Stimulated activated CD8-positive, alpha-beta memory T cell treated with anti-CD3 and anti-CD28 coated beads, Interleukin-15, amount 100 ng/mL, for 1 hour (primary cell): ENCODE measurements at places on chromosomes 3 and 15.

- DNase-seq, result no peak
Observed at GRCh38 chr3:186180151-186180550, 71.3 kb upstream of the ETV5 start.

DNA sequence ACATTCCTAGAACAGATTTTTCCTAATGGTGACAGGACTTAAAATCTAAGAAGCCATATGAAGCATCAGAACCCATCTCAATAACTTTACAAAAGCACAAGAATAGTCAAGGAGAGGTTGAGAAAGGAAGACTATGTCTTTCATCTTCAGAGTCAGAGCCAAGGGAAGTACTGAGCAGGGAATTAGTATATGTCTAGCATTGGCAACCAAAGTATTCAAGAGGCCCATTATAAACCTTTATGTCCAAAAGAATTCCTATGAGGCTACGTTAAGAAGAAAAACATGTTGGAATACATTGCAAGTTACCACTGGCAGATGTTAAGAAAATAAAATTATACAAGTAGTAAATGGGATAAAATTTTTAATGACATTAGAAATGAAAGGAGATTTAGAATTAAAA is 150.5 kb downstream of the MAGI1 start:
- DNase-seq, result no peak

GRCh38 chr3:175041369-175041768 is 182.2 kb downstream of the NAALADL2 start:
- no peak for DNase-seq

DNA sequence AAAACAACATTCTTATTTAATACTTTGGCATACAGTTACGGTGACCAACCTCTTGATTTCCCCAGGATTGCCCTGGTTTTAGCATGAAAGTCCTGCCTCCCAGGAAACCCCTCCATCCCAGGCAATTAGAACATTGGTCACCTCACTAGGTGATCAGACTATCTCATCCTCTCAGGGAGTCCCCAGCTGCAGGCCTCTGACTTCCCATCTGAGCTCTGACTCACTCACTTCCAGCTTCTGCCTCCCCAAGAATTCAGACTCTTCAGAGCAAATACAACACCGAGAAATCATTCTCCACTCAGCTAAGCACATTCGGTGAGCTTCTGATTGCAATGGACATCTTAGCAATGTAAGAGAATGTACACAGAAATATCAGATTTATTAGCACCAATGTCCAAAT is 92.4 kb upstream of the HES1 start:
- DNase-seq, result no peak

DNA sequence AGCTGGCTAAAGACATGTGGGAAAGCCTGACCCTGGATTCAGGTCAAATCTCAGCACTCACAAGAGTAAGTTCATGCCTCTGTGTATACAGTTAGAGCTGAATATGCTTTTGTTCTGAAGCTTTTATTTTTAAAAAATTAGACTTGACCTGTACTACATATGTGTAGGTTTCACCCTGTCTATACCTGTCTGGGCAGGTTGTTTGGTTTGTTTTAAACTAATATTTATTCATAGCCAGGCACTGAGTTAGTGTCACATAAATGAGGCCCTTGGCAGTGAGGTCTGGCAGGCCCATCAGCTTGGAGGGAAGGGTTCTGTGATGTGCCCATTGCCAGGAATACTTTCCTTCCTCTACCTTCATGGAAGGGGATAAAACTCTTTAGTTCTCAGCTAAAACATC is 1.9 kb downstream of the DNAJA4 start:
- no peak for DNase-seq

GRCh38 chr15:94205366-94205765 is 26.0 kb upstream of the MCTP2 start:
- no peak for DNase-seq

DNA sequence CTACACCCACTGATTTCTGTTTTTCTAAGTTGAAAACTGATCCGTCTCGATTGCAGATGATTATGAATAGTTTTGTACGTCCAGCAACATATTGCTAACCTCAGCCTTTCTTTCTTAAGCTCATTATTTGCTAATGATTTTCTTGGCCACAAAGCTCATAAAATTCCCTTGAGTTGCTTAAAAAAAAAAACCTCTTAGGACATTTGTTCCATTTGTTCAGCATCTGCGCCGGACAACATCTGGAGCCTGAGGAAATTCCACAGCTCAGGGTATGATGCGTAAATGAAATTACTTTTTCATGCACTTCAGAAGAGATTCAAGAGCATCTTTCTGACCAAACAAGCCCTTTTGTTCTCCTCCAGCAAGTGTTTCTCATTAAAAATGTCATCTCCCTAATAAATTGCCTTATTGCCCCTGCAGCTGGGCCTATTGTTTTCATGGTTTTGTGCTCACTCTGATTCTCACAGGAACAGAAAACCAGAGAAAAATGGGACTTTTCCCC is 249.1 kb upstream of the MCTP2 start:
- no peak for DNase-seq

- no peak for DNase-seq
Observed at GRCh38 chr3:35932995-35933394, 293.7 kb downstream of the ARPP21 start.

DNA sequence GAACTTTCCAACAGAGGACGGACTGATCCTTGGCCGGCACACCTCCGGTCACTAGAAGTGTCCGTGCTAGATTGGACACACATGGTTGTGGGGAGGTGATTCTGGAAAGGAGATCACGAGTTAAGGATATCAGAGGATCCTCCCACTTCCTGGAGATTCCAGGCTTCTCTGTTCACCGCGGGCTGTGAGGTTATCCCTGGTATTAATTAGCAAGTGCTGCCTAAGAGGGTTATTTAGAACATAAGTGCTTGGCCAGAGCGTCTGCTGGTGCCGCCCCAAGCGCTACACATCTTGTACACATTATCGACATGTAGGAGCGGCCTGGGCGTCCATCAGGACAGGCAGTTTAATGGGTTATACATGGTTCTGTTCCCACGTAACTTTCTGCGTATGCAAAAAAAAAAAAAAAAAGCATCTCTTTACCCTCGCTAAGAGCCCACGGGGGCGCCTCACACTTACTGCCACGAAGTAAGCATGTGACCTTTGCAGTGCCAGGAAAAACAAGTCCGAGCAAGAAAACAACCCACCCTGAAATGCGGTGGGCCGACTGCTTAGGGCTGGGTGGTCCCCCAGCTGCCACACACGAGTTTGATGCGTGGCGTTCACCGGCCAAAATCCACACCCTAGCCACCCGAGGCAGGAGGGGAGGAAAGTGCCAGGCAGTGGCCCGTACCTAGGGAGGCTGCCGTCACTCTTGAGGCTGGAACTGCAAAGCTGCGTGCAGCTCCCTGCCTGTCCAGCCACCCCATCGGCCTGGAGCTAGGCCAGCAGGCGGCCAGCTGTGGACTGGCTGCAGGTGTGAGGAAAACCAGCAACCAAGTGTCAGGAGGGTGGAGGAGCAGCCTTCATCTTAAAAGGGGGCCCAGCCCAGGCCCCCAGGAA is 78.0 kb downstream of the CPN2 start:
- no peak for DNase-seq

DNA sequence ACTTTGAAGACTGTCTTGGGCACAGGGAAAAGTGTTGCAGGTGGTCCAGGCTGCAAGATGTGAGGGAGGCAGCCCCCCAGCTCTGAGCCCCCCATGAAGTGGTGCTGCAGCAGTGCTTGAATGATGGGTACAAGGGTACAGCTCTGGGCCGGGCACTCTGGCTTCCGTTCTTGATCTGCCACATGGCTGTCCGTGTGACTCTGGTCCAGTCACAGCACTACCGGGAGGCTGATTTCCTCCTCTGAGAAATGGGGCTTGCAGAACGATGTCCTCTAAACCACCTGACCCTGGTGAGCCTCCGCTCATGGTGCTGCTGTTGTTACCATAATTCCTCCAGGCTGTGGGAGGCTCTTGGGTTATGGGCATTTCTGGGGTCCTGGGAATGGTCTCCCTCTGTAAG is 75.1 kb downstream of the FBLN2 start:
- DNase-seq, result no peak

DNA sequence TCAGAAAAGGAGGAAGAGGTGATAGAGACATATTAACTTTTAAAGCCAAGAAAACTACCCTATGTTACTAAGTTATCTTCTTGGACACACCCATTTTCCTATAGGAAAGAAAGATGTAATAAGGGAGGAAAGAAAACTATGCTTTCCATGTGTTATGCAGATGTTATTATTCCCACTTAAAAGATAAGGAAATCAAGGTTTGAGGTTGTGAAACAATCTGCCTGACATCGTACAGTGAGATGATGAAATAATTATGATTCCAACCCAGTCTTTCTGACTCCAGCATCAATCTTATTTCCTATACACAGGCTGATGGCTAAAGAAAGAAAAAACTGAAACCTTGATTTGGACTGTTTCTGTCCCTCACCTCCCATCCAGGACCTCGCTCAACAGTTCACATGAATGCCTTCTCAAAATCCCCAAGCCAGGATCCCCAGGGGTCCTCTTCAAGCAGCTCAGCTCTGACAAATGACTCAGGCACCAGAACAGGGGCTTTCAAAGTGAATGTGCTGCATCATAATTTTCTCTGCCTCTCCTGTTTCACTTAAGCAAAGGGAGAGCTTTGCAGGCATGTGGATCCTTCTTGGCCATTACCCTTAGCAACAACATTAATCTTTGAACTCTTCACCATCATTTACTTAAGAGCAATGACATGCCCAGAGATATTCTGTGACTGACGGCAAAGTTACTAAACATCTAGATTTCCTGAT is 12.4 kb upstream of the EID1 start:
- no peak for DNase-seq

DNA sequence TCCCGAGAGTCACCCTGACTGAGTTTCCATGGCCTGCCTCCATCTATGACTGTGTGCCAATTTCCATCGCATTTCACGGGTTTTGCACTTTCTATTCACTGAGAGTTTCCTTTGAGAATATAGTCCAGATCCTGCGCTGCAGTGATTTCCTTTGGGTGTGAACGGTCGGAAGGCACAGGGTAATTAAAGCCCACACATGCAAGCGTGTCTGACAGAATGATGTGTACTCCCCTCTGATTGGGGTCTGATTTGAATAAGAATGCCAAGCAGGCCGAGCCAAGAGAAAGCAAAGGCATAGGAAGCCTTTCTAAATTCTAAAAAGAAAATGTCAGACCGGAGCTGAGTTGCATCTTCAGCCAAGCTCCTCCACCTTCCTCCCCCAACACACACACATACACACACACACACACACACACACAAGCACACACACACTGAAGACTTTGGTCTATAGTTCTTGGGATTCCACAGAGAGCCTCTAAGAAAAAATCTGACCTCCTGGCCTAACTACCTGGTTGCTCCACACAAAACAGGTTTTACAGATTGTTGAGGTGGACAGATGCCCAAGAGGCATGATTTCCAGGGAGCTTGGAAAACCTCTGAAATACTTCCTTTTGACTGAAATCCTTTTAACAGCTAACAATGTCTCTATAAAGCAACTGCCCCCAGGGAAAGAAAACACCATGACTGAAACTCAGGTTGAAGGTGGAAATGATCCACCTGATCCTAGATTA is 59.7 kb upstream of the LRRN1 start:
- no peak for DNase-seq

DNA sequence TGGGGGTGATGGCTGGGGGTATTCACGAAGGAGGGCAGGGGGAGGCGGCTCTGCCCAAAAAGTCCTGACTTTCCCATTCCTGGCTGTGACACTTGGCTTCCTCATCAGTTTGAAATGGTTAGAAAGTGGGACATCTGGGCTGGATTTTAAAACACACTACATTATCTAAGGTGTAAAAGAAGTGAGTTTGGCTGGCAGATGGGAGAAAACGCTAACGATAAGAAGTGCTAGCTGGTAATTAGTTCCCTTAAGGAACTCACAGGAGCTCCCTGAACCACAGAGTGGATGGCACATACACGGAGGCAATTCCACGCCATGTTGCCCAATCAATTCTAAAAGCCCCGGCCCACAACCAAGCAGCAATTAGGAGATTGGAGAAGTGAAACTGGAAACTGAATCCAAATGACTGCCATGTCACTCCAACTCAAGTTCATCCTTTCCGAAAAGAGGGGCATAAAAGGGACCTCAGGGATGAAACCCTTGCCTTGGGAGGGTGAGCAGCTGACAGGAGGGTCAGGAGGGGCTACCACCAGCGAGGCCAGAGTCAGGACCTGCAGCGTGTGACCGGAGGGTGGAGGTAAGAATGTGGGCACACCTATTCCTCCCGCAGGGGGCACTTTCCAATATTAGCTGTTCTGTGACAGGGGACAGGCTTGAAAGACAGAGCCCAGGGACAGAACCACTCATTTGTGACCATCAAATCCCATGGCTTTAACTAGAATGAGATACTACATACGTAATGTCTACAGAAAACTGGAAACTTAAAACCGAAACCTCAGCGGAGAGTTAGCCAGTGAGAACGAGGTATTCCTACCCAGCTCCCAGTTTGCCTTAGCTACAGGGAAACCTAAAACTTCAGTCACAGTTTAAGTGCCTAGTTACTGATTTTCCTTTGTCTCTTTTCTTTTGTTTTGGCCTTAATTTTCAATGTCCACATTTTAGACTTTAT is 95.3 kb upstream of the OXTR start:
- no peak for DNase-seq

DNA sequence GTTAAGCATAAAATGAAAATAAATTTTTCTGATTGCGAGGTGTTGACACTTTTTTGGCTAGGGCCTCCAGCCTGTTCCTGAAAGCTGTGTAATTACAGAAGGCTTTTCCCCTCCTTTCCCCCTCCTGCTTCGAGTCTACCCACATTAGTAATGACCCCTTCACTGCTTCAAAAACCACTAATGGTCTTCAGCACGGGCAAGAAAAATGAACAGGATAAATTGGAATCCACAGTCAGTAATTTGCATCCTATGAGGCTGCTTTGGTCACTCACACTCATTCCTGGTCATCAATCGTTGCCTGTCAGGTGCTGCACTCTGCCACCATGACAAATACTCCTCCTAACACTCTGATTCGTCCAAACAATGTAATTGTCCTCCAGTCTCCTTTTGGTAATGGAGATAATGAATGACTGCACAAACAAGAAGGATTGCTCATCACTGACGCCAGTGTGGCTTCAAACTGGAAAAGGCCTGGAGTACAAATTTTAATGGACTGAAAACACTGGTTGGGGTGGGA is 148.6 kb downstream of the MEIS2 start:
- no peak for DNase-seq

- no peak for DNase-seq
Observed at GRCh38 chr15:95368755-95369601, 961.5 kb upstream of the NR2F2 start.

DNA sequence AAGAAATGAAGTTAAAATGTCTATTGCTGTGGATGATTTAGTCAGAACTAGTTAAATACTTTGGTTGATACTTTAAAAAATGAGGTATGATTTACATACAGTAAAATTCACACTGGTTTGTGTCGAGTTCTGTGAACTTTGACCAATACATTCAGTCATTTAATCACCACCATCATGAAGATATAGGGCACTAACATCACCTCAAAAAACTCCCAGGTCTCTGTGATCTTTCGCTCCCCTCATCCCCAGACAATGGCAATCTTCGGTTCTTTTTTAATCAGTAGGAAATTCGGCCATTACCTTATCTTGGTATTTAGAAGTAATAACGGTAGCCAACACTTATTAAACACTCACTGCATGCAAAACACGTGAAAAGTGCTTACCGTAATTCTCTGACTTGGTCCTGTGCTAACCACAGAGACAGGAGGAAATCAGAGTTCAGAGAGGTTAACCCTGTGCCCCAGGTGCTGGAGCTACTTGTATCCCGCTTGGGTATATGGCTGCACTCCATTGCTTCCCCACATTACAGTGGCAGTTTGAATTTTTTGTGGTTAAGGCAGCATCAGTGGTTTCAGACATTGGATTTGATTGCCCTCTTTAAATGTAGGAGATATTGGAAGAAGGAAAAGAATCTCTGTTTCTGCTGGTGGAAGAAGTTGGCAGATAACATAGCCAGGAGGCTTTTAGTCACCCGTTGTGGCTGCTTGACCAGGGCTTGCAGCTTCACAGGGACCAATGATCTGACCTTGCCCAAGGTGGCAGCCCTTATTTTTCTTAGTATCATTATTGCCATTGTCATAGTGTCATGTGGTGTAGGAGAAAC is 4.2 kb downstream of the PLCL2 start:
- no peak for DNase-seq
